ENCODE measurements at places on chromosomes 3 and 15.

GRCh38 chr3:169506956-169507355 lies 156.6 kb downstream of the MECOM start:
- DNase-seq, result no peak

DNA sequence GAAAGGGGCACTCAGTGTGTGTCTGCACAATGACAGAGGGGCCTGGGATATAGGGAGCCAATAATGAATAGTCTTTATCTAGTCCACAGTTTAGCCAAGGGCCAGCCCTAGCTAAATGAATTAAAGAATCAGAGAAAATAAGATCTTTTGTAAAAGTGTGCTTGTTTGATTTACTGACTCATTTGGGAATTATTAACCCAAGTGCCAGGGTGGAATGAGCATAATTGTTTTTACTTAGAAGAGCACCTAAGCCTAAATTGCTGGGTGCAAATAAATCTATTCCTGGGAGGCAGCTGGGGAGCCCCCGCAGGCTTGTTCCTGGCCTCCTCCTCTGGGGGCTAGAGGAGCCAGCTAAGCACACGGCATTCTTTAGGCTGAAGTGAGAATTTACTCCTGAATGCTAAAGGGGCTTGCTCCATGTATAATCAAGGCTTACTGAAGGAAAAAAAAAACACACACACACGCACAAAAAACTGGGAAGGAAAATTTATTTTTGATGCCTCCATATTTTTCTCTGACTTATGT lies 405.3 kb upstream of the SUCLG2 start:
- no peak for DNase-seq

- DNase-seq, result peak; percentile 14
Observed at GRCh38 chr3:196741249-196741889, 1.7 kb downstream of the PAK2 start.

- DNase-seq, result no peak
Observed at GRCh38 chr3:107987036-107987939, 103.5 kb downstream of the CD47 start.

DNA sequence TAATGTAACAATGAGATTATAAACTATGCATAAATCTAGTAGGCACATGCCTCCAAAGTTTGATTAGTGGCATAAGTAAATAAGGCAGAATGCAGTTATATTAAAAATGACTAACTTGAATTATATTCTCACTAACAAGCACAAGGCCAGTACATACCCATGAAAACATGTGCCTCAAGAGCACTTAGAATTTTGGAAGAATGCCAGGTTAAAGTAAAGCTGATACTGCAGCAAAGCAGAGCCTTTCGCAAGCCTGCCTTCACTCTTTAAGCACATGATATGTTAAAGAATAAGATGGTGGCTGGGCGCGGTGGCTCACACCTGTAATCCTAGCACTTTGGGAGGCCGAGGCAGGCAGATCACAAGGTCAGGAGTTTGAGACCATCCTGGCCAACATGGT lies 49.0 kb downstream of the KBTBD12 start:
- DNase-seq, result no peak

- no peak for DNase-seq
Observed at GRCh38 chr3:127425505-127426443, 137.9 kb upstream of the PRR20G start.

DNA sequence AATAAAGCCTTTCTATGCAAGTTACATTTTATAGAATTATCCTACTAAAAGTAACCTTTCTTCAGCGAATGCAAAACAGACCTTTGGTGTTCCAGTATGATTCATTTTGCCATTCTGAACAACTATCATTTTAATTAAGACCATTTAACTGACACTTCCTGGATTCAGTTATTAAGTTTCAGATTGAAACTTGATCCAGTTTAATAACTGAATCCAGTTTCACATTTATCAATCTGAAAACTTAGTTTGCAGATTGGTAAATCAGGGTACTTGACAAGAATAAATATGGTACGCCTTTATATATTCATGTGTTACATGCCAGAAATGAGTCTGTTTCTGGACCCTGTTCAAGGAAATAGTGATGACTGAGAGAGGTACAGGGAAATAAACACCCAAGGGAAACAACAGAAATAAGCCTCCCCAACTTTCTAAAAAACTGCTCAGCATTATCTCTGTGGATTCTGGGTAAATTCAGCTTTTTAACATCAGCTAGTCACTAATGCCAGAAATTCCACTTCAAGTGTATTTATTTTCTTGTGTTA lies 23.3 kb upstream of the NFKBIZ start:
- no peak for DNase-seq

DNA sequence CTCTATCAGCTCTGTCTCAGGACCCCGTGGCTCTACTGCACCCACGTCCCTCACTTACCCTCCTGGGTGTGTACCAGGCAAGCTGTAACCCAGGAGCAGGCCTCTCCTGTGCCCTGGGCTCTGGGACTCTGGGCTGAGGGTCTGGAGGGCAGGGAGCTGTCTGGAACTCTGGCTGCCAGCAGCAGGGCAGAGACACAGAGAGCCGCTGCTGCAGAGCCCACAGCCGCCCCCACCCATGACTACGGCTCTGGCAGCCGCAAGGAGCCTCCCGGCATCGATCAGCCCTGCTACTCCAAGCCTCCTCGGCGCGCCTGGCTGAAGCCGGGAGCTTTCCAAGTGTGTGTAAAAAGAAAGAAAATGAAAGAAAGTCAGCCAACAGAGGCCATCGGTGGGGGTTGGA lies 103.7 kb upstream of the ATP2B2 start:
- no peak for DNase-seq

- DNase-seq, result no peak
Observed at GRCh38 chr3:119601154-119601553, 3.5 kb downstream of the PLA1A start.

- no peak for DNase-seq
Observed at GRCh38 chr3:109943181-109943580, 605.8 kb upstream of the DPPA4 start.

DNA sequence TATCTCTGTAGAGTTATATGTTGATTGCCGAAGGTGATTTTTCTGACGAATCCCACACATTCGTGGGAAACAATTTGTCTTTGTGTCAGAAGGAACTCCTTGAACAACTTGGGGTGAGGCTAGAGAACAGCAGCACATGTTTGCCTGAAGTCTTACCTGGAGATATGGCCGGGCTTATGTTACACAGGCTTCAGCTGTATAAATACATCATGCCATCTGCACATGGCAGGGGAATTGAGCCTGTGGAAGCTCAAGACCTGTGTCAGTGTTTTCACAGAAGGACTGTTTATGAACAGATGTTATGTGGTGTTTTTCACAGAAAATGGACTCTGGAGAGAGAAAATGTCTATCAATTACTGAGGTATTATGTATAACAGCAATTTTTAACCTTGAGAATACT lies 203.6 kb upstream of the MDFIC2 start:
- DNase-seq, result no peak

DNA sequence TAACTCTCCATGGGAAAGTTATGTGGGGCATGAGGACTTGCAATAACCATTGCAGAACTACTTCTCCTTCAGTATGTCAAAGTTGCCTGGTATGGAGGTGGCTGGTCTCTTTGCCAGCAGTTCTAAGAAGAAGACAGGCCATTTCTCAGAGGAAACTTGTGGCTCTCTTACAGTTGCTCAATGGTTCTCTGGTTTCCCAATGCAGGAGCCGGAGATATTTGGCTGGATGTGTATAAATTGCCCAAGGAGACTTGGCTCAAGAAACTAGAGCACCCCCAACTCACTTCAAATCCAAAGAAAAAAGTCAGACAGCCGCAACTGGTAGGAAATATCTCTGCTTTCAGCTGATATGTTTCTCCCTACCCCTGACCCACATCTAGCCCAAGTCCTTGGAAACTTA lies 24.2 kb downstream of the WDR93 start:
- DNase-seq, result no peak

DNA sequence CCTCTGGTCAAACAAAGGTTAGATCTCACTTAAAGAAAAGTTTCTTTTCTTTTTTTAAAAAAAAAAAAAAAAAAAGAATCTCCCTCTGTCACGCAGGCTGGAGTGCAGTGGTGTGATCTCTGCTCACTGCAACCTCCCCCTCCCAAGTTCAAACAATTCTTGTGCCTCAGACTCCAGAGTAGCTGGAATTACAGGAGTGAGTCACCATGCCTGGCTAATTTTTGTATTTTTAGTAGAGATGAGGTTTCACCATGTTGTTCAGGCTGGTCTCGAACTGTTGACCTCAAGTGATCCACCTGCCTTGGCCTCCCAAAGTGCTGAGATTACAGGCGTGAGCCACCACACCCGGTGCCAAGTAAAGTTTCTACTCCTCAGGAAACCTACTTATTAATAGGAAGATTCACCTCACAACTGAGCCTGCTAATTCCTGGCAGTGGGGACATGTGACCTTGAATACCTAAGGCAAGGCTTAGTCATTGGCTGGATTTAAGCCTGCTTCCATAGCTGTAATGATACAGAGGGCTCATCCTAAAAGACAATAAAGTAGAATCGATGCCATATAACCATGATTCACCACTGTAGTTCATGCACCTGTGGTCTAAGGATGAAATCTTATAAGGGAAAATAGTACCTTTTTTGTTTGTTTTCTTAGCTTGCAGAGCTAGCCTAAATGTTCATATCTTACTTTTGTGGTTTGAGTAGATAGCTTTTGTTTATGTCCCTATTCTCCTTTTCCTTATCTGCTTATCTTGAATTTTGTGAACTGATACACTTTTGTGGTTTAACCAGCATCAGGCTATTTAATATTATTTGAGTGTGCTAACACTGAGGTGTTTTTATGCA lies 24.8 kb upstream of the RBMS3 start:
- DNase-seq, result no peak

All from KG1 (cell line).